HT-29 (cell line): ENCODE measurements at places on chromosomes 5 and 9. TPM values are rescaled to one million over a fixed set of nuclear protein-coding genes. Genes with fewer than 3 reads are reported as not detected.

Gene CDC20B
- not detected in 2 replicates for total RNA-seq

Gene SURF1
- total RNA-seq: 27.7 and 32.7 TPM in 2 replicates

Gene CER1
- not detected in 2 replicates for total RNA-seq

Gene CDKN2B
- total RNA-seq: 13.0 and 24.8 TPM in 2 replicates

Gene KCNN2
- not detected in 2 replicates for total RNA-seq

Gene ASPN
- not detected in 2 replicates for total RNA-seq

Gene SPEF2
- 1.3 and 4.3 TPM in 2 replicates for total RNA-seq

Gene EXOSC3
- total RNA-seq: 66.4 and 92.7 TPM in 2 replicates

Gene RPS23
- total RNA-seq: 1,675 and 2,287 TPM in 2 replicates

Gene PCDHAC2
- total RNA-seq: 0.03 and 0.10 TPM in 2 replicates

Gene GRIN3A
- not detected in 2 replicates for total RNA-seq

Gene IL3
- not detected in 2 replicates for total RNA-seq

Gene CORO2A
- total RNA-seq: 23.2 and 23.6 TPM in 2 replicates

Gene PPP3R2
- total RNA-seq: not detected in 2 replicates

Gene EGFLAM
- total RNA-seq: not detected in 2 replicates

Gene CHMP5
- total RNA-seq: 24.7 and 29.2 TPM in 2 replicates

Gene FYB1
- total RNA-seq: not detected in 2 replicates

Gene SOX30
- 0.15 and 0.37 TPM in 2 replicates for total RNA-seq

Gene FGFR4
- total RNA-seq: 145 and 158 TPM in 2 replicates

Gene ADAMTSL1
- total RNA-seq: not detected in 2 replicates

Gene WNT8A
- not detected in 2 replicates for total RNA-seq
